ENCODE measurements at places on chromosomes 3 and 15. TPM values are rescaled to one million over a fixed set of nuclear protein-coding genes. Genes with fewer than 3 reads are reported as not detected.

DNA sequence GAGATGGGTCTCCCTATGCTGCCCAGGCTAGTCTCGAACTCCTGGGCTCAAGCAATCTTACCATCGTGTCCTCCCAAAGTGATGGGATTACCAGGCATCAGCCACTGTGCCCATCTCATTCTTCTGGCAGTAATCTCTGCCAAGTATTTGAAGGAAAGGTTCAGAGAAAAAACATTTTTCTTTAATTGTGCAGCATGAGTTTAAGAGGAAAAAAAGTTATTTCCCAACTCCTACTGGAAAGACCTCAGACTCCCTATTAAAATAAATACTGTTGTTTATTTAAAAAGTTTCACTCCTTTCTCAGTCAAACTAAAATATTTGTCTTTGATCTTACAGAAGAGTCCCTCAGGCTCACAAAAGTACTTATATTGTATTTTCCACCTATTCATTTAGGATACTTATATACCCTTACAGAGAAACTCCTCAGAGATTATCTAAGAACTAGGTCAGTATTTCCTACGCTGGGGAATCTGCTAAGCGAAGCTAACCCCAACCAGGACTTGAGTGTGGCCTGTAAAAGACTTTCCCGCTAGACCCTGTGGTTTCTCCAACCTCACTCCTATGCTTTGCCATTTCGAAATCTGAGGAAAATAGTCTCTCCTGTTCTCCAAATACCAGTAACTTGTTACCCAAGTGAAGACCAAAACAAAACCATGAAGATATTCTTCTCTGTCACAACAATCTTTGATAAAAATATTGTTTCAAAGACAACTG, 28.7 kb downstream of the WWTR1 start:
- no peak for DNase-seq

- no peak for DNase-seq
These were observed 127.0 kb upstream of the ICE2 start for GRCh38 chr15:60605879-60606307.

- no peak for DNase-seq
These were observed 21.4 kb downstream of the FEM1B start for GRCh38 chr15:68298882-68299381.

GRCh38 chr3:24944805-24945520, 450.3 kb upstream of the THRB start:
- no peak for DNase-seq

The COL6A5 gene
- not detected for total RNA-seq

GRCh38 chr3:172272698-172273097, 175.6 kb downstream of the GHSR start:
- no peak for DNase-seq

DNA sequence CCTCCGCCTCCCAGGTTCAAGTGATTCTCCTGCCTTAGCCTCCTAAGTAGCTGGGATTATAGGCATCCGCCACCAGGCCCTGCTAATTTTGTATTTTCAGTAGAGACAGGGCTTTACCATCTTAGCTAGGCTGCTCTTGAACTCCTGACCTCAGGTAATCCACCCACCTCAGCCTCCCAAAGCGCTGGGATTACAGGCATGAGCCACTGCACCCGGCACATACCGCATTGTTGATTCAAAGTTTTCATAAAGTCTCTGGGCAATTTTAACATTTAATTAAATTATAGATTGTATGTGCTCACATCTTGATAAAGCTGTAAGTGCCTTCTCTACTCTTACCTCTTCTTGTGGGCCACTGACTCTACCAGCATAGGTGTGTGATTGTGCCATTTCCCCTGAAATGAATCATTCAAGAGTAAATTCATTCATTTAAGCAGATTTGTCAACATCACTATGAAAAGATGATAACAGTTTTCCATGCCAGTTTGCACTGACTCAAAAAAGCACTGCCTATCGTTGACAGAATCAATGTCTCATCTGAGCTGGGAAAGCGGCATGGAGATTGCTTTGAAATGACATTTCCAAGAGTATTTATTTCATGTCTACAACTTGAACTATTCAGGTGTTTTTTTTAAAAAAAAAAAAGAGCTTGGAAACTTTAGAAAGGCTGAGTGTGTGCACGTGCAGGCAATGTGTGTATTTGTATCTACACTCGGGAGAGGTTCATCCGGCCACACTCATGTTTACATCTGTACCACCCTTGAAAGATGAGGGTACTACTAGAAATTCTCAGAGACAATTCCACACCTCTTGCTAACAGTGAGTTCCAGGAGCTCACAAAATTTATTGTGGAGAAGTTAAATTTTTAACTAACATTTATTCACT, 3.5 kb downstream of the BCL2A1 start:
- DNase-seq, result no peak

DNA sequence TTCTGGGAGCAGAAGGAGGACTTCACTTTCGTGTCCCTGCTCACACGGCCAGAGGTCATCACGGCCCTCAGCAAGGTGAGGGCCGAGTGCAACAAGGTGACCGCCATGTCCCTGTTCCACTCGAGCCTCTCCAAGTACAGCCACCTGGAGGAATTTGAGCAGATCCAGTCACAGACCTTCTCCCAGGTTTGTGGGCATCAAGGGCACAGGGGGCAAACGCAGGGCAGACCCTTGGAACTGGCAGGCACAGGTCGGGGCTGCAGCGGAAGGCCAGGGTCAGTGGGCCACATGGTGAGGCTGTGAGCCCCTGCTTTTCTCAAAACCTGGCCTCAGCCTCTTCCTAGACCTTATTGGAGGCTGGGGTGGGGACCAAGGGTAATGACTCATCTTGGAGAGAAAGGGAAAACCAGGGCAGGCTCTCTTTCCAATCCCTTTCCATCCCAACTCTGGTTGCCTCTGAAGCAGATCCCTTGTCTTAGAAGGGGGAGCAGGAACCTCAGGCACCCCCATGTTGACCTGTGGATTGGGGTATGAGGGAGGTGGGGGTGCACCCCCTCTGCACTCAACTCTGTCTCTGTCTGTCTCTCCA, 29.5 kb downstream of the DNAH1 start:
- no peak for DNase-seq

DNA sequence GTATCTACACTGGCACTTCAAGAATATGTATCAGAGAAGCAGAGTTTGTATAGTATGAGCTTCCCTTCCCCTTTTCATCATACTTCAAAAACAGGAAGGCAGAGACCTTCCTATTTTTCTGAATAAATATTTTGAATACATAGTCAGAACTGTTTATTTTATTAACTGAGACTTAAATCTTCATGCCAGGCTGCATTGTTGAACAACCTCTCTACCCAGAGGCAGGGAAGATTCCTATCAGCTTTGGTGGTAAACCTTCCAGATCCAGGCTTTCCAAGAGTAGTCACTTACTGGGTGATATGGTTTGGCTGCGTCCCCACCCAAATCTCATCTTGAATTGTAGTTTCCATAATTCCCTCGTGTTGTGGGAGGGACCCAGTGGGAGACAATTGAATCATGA, 217.4 kb upstream of the ATP11B start:
- no peak for DNase-seq

DNA sequence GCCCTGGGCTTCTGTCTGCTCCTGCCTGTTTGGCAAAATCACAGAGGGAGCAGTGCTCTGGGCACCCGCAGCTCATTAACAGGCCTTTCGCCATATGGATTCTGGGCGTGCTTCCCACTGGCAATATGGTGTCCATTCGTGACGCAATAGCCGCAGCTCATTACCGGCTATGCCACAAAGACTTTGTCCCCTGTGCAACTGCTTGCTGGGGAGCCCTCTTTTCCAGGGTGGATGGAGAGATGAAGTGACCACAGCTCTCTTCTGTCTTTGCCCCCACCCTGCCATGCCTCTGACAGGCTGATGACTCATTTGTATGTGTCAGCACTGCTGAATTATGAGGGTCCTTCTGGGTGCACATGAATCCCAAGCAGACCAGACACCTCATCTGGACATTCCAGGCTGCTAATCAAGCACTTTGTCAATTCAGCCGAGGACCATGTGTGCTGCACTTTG, 214.3 kb upstream of the FEZF2 start:
- no peak for DNase-seq

- no peak for DNase-seq
These were observed 42.9 kb downstream of the TBC1D2B start for GRCh38 chr15:78034495-78035191.

GRCh38 chr3:194046995-194047645, 88.8 kb upstream of the HES1 start:
- no peak for DNase-seq

DNA sequence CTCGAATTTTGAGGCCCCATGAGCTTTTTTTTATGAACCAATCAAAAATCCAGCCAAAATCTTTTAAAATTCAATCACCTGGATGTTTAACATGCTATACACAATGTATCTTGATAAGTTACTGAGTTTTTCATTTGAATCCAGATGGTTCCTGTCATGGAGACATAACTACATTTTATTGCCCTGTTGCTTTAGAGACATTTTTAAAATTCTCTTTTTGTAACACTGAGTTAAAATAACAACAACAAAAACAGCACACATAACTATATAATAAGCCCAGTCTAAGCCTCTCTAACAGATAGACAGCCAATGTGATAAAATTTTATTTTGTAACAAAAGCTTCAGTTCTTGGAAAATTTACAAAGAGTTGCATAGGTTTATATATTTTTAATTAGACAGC, 1.8 kb downstream of the PROK2 start:
- no peak for DNase-seq

The PEX11A gene
- total RNA-seq, result 18.4 TPM

- DNase-seq, result no peak
These were observed 159.4 kb upstream of the SNTN start for GRCh38 chr3:63493101-63493500.

- no peak for DNase-seq
These were observed 7.1 kb downstream of the SLC25A20 start for GRCh38 chr3:48891606-48892005.

- no peak for DNase-seq
These were observed 136.0 kb upstream of the DAZL start for GRCh38 chr3:16741103-16741758.

Measured in omental fat pad (tissue), 4 donors.